ENCODE measurements at places on chromosomes 4 and X.

- no peak for DNase-seq
Observed at GRCh38 chr4:147307896-147308674, 172.8 kb upstream of the EDNRA start.

DNA sequence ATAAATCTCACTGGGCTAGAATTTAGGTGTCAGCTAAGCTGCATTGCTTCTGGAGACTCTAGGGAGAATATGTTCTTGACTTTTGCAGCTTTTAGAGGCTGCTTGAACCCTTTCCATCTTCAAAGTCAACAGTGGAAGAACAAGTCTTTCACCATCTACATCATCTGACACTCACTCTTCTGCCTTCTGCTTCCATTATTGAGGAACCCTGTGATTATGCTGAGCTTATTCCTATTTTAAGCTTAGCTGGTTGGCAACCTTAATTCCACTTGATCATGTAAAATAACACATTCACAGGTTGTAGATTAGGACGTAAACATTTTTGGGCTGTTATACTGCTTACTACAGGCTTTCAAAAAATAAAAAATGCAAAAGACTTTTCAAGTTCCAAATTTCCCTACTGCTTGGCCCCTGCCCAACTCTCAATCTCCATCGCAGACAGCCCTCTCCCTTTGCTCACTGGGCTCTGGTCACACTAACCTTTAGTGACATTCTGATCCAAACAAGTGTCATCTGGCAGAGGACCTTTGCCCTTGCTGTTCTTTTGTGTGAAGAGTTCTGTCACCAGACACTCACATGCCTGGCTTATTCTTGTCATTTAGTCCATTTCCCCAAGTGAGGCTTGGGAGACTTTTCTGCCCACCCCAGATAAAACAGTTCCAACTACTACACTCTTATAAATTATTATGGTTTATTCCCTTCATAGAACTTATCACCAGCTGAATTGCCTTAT is 1056.0 kb downstream of the STIM2 start:
- DNase-seq: no peak

GRCh38 chr4:123346951-123347350 is 49.6 kb upstream of the SPRY1 start:
- DNase-seq: no peak

GRCh38 chr4:186953599-186954260 is 230.1 kb upstream of the FAT1 start:
- DNase-seq: no peak

- no peak for DNase-seq
Observed at GRCh38 chr4:960636-961350, 12.6 kb downstream of the DGKQ start.

DNA sequence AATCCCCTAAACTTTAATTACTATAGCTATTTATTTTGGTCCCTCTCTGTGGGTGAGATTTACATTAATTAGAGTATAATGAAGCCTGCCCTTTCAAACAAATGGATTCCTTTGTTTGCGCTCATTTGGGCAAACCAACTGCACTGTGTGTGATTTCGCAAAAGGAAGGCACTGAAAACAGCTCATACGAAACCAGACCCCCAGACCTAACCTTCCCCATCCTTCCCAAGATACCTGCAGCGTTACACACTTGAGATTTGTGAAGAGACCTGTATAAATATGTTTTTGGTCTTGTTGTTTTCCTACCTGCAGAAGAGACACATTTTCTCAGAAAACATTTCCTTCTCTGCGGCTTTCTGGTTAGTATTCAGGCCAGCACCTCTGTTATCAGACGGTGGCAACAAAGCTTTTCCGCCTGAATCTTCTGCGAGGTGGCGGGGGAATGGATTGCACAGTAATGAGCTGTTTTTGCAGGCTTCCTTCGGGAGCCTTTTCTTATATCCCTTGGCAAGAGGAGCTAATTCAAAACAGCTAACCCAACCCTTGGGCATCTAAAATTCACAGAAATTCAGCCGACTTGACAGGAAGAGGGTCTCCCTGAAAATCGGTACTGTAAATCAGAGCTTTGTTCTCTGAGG is 47.6 kb downstream of the CBLL2 start:
- no peak for DNase-seq

- DNase-seq: no peak
Observed at GRCh38 chrX:113802837-113803236, 781.0 kb upstream of the HTR2C start.

GRCh38 chr4:107066621-107067020 is 30.5 kb upstream of the DKK2 start:
- DNase-seq: no peak

DNA sequence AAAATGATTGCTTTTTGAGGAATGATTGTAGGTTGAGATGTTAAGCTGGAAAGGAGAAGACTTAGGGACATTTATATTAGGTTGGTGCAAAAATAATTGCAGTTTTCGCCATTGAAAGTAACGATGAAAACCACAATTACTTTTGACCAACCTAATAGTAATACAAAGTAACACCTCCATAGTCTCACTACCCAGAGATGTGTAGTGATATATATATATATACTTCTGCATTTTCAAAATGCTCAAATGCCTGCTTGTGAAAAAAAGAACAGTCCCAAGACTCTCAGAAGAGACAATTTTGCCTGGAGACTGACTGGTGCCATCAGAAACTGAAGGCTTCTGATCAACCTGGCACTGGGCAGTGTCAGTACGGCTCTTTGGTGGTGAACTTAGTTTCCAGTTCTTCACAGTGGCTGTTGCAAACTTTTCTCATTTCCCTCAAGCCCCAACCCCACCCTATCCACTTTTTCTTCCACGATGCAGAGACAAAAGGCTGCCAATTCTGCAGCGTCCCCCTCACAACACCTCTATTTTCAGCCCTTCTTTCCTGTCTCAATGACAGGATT is 35.1 kb upstream of the TAPT1 start:
- DNase-seq: no peak

DNA sequence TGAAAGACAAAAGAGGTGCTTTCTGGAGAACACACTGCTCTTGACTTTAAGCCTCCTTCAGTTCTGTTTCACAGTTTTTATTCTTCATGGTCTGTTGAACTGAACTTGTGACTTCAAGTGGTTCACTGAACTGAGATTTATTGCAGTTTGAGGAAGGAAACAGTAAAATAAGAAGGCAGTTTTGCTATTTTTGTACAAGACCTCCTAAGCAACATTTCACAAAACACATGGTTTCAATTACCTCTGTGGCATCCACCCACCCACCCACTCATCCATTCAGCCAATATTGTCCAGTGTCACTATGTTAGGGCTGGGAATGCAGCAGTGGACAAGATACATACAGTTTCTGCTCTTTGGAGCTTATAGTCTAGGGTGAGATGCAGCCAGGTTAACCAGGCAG is 131.3 kb downstream of the IL1RAPL2 start:
- no peak for DNase-seq

- DNase-seq: no peak
Observed at GRCh38 chr4:38762560-38762959, 20.2 kb downstream of the TLR10 start.

DNA sequence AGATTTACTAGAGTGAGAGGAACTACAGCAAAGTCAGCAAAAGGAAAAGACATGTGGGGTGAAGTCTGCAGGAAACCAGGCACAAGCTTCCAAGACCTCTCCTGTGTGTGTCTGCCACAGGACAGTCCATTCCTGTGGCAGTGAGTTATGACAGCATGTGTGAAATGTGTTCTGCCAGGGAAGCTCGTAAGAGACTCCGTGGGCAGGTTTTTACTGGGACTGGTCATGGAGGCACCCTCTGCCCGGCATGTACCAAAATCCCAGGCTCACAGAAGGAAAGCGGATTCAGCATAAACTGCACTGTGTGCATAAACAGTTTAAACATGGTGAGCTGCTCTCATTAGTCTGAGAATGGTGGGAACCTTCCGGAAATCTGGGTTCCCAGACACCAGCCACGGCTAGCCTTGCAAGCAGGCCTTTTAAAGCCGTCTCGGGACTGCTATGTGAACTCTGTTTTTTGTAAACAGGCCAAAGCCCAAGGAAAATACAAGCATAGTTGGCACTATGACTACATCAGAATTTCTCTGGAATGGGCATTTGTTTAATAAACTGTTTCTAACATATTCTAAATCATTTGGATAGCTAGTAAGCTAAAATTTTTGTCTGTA is 288.5 kb downstream of the TENM3 start:
- DNase-seq: no peak

DNA sequence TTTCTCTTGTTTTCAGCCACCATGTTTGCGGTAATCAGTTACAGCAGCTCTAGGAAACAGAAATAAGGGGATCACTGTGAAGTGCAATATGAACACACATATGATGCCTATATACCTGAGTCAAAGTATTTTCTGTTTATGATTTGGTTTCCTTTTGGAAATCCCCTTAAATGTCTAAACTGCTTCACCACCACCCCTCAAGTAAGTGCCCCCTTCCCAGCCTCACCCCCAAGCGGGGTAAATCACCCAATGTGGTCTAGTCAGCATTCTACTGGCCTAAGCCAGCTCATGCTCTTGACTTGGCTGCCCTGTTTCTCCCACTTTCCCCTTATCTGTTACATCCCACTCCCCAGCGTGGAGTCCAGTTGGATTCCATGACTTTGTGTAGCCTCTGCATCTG is 176.5 kb downstream of the QDPR start:
- DNase-seq: no peak

- no peak for DNase-seq
Observed at GRCh38 chrX:45329217-45329616, 128.5 kb upstream of the DIPK2B start.

GRCh38 chr4:82555276-82555675 is 6.5 kb downstream of the TMEM150C start:
- DNase-seq: no peak

GRCh38 chr4:7309636-7310390 is 117.5 kb downstream of the SORCS2 start:
- DNase-seq: no peak

GRCh38 chr4:185685804-185686203 is 126.2 kb downstream of the SORBS2 start:
- no peak for DNase-seq

DNA sequence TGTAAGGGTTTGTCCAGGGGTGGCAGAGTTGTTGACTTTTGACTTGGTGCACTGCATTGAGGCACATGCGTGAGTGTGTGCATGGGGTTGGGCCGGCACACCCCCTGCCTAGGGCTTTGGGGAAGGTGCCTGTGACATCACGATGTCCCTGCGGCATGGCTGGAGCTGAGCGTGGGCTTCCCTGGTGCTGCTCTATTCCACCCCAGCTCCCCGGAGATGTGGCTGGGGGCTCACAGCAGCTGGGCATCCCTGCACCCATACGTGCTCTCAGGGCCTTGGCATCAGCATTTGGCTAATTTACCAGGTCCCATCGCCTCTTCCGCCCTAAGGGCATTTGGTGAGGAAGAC is 5.7 kb downstream of the PSAPL1 start:
- DNase-seq: no peak

DNA sequence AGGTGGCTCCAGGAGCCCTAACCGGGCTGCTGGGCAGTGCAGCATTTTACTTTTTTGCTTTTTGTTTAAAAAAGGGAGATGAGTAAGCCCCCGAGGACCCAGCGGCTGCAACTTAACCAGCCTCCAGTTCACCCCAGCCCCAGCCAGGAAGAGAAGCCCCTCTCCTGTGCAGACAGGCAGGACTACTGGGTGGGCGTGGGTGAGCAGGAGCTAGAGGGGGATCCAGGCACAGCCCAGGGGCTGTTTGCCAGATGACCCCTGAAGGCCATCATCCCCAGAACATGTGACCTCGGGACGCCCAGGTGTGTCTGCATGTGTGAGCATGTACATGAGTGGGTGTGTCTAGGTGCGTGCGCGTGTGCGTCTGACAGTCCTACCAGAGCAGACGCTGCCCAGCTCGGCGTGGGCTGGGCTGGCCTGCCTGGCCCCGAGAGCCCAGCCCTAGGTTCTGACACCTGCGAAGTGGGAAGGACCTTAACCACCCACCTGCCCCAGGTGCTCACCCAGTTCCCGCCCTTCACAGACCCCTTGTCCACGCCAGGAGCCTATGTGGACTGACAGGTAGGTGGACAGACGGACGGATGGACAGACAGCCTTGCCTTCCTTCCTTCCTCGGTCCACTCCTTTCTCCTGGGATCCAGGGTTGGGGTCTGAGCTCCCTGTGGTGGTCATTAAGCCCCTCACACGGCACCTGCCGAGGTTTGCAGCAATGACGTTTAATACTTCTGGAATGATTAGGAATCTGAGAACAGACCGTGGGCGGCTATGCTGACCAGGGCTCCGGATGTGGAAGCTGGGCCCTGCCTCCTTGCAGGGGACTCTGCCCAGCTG is 7.8 kb upstream of the HAUS3 start:
- no peak for DNase-seq

DNA sequence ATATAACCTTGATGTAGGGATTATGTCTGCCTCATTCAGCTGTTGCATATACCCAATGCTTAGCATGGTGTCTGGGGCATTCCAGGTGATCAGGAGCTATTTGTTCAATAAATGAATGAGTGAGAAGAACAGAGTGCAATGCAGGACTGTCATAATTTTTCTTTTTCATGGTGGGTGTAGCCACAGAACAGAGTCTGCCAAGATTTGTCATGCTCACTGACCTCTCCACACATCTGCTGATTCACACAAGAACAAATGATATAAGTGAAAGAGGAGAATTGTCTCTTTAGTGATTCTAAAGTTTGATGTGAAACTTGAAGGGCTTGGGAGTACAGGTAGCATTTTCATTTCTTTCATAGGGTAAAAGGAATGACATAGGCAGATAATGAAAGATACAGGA is 64.4 kb upstream of the TEX13D start:
- no peak for DNase-seq

GRCh38 chr4:12658146-12658545 is 826.0 kb downstream of the RAB28 start:
- DNase-seq: no peak

GRCh38 chr4:85823295-85823694 is 348.3 kb downstream of the ARHGAP24 start:
- no peak for DNase-seq

GRCh38 chr4:168361365-168362024 is 42.9 kb upstream of the DDX60 start:
- no peak for DNase-seq

DNA sequence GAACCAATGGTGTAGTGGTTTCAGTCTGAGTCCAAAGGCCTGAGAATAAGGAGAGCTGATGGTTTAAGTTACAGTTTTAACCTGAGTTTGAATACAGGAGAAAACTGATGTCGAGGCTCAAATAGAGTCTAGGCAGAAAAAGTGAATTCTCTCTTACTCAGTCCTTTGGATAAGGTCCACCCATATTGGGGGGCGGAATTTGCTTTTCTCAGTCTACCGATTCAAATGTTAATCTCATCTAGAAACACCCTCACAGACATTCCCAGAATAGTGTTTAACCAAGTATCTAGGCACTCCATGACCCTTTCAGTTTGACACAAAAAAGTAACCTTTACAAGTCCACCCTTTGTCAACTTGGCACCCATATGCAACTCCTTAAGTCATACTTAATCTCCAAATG is 216.0 kb downstream of the GRID2 start:
- no peak for DNase-seq

DNA sequence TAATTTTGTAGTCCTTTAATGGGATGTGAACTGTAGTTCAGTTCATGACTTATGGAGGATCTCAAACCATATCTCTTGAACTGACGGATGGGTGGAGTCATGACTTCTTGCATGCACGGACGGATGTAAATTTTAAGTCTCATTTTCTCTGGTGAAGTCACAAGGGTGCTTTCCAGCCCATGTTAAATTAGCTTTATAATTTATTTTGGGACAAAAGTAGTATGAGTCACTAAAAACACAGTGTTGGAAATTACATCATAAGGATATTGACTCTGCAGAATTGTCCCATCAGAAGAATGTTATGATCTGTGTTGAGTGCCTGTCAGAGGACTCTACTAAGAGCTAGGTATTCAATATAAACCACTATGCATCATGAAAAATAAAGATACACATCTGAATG is 6.8 kb upstream of the PAGE5 start:
- DNase-seq: no peak

- DNase-seq: no peak
Observed at GRCh38 chr4:20445933-20446723, 194.4 kb downstream of the SLIT2 start.

GRCh38 chrX:9149501-9150245 is 115.7 kb upstream of the FAM9B start:
- DNase-seq: no peak
